Panc1 (cell line): ENCODE measurements at places on chromosomes 12 and 14.

- DNase-seq: no peak
Measured at GRCh38 chr14:102088012-102088792, 1.4 kb upstream of the HSP90AA1 start.

DNA sequence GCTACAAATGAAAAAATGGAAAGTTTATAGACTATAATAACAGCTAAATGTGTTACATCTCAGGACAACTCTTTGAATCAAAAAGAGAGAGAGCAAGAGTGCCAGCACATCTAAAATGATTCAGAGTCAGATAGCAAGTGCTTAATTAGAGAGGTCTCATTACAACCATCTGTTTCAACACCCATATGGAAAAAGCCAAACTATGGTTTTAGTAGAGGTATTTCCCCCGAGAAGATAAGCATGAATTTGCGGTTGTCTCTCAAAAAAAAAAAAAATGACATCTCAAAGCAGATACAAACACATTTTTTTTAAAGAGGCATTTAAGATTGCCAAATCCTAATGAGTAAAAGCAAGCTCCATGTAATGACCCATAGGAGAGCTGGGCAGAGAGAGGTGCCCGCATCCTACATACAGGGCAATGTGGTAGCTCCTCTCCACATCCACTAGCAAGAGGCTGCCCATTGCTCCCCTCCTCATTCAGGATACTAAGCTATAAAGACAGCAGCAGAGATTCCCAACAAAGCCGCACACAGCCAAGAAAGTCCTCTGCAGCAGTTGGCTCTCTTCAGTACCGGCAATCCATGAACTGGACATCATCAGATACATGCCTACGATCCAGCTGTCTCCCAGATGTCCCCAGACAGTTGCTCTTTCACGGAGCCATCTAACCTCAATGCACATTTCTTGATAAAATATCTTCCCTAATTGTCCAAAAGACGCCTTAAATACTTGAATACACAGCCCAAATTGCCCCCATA lies 100.4 kb downstream of the EFCAB11 start:
- DNase-seq: no peak

- no peak for DNase-seq
Measured at GRCh38 chr12:442235-442884, 17.4 kb upstream of the B4GALNT3 start.

DNA sequence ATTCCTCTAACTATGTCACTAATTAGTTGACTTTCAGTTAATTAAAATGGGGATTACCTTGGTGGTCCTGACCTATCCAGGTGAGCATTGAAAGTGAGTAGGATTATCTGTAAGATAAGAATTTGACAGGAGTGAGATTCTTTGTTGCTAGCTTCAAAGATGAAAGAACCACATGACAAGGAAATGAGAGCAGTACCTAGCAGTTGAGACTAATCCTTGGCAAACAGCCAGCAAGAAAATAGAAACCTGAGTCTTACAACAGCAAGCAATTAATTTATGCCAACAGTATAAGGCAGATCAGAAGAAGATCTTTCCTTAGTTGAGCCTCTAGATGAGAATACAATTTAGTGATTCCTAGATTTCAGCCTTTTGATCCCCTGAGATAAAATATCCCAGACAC lies 1058.4 kb downstream of the LRFN5 start:
- no peak for DNase-seq

DNA sequence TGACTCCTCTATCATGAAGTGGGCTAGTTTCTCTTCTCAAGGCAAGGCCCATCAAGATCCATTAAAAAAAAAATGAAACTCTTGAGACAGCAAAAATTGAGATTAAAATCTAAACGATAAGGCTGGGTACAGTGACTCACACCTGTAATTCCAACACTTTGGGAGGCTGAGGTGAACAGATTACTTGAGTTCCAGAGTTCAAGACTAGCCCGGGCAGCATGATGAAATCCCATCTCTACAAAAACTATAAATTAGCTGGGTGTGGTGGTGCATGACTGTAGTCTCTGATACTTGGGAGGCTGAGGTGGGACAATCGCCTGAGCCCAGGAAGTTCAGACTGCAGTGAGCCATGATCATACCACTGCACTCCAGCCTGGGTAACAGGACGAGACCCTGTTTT lies 226.5 kb upstream of the SOX5 start:
- DNase-seq: no peak

GRCh38 chr12:68393417-68393816 lies 61.3 kb upstream of the MDM1 start:
- DNase-seq: no peak

DNA sequence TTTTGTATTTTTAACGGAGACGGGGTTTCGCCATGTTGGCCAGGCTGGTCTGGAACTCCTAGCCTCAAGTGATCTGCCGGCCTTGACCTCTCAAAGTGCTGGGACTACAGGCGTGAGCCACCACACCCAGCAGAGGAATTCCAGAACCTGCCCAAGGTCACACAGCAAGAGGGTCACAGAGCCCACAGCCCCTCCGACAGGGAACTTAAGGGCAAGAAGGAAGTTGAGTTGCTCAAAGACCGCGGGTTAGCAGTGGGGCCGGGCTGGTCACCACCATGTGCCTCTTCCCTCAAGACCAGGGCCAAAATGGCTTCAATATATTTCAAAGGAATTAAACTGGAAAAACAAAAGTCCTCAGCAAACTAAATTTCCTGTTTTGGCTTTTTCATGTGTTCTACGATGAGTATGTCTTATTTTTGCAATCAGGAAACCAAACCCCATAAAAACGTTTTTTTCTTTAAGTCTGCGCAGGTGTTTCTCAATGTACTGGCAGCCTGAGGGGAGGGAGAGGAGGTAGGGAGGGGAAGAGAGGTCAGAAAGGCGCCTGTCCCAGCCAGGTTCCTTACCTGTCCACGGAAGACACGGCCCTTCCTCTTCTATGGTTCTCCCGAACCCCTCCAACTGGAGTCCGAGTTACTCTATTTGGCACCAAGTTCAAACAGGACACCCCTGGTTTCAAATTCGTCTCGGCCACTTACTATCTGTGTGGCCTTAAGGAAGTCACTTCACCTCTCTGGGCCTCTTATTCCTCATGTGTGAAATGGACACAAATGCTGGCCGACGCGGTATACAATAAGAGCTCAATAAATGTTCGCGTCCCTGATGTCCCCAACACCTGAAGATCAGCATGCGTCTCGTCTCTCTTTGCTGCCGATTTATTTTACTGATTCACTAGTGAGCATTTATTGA lies 778 bp downstream of the SLC8B1 start:
- no peak for DNase-seq

DNA sequence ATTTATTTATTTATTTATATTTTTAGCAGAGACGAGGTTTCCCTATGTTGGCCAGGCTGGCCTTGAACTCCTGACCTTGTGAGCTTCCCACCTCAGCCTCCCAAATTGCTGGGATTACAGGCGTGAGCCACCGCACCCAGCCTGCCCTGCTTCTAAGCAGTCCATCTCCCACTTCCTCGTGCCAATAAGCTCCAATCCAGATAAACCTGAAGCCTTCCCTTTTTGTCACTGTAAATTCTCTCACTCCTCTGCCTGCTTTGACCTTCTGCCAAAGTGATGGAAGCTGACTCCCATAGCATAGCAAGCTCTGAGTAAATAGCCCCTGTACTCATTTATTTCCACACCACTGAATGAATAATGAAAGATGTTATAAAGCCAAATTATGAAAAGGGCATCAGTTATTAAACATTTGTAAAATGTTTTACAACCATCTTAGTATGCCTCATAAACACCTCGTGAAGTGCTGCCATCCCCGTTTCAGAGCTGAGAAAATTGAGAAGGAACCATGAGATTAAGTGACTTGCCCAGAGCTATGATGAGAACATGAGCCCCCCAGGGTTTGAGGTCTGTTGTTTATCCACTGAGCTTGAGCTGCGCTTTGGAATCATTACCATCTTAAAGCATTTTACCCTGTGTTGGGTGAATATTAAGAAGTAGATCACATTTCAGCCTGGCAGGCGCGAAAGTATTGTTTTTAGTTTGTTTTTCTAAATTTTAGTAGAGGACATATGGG lies 30.4 kb downstream of the MANSC1 start:
- DNase-seq: no peak

DNA sequence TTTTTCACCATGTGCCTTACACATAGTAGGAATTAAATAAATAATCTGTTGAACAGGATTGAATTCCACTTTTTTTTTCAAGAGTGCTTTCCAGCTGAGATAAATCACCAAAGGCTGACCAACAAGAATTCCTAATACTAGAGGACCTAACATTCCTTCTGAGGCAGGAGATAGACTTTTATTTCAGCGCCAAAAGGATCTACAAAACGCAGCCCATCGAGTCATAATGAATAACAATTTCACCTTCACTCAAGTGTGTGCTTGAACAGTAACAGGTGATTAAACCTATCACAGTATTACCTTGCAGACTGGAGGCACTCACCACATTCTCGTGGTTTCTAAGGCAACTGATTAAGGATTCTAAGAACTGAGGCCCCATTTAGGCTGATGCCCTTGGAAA lies 224.3 kb upstream of the ATP2B1 start:
- no peak for DNase-seq

DNA sequence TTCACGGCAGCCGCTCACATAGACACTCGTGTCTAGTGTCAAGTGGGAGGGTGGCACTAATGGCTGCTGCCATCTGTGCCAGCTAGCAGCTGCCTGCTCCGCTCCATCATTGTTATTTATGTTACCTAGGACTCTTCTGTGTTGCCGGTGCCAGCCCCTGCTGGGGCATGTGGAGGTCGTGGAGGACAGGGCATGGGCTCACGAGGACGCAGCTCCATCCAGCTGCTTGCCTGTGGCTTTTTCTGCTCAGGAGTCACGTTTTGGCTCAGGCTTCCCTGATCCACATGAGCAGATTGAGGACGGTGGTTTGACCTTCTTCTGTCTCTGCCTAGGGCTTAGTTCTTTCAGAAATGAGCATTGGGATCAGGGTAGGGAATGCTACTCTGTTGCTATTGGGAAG lies 31.2 kb downstream of the TPCN1 start:
- no peak for DNase-seq

GRCh38 chr14:39339003-39339402 lies 93.2 kb downstream of the FBXO33 start:
- no peak for DNase-seq

DNA sequence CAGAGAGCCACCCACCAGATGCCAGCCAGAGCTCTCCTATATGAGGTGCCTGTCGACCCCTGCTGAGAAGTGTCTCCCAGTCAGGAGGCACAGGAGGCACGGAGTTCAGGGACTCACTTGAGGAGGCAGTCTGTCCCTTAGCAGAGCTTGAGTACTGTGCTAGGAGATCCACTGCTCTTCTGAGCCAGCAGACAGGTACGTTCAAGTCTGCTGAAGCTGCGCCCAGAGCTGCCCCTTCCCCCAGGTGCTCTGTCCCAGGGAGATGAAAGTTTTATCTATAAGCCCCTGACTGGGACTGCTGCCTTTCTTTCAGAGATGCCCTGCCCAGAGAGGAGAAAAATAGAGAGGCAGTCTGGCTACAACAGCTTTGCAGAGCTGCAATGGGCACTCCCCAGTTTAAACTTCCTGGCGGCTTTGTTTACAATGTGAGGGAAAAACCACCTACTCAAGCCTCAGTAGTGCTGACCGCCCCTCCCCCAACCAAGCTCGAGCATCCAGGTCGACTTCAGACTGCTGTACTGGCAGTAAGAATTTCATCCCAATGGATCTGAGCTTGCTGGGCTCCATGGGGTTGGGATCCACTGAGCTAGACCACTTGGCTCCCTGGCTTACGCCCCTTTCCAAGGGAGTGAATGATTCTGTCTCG lies 146.7 kb upstream of the USP15 start:
- DNase-seq: no peak

DNA sequence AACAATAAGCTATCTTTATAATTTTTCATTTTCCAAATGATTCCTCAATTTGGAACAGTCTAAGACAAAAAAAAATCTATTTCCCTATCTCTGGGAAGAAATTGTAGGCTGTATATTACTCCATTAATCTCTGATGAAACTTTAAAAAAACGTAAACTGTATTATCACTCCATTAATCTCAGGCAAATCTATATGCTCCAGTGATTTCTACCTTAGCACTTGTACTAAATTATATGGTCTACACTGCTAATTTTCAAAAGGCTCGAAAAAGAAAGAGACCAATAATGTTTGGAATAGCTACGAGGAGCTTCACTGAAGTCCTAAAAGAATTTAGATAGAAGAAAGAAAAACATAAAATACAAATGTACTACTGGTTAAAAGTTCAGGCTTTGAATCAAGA lies 19.7 kb downstream of the MED13L start:
- no peak for DNase-seq

GRCh38 chr12:4987076-4988046 lies 56.3 kb upstream of the KCNA5 start:
- DNase-seq: no peak

DNA sequence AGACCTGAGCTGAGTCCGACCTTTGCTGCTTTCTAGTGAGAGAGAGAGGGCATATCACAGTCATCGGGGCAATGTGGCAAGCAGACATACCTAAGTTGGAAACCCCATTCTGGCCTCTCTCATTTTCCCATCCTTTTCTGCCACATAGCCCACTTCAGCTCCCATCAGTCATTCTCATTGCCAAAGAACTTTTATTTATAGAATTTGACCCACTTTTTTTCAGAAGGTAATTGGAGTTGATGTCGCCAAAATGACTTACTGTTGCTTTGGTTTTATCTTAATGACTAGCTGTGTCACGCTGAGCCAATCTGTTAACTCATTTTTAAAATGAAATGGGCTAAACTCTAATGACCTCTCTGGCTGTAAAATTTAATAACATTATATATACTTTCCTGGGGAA lies 63.9 kb upstream of the RMST start:
- no peak for DNase-seq

DNA sequence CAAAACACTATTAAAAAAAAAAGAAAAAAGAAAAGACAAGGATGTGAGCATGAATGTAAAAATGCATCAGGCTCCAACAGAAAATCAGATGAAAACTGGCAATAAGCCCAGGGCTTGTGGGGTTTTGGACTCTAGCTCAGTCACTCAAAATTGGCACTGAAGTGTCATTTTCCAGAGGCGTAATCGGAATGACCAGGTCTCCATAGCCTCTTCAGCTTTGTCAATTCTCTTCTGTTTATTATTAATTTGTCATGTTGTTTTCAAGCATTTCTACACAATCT lies 137.2 kb upstream of the TRHDE start:
- DNase-seq: no peak

DNA sequence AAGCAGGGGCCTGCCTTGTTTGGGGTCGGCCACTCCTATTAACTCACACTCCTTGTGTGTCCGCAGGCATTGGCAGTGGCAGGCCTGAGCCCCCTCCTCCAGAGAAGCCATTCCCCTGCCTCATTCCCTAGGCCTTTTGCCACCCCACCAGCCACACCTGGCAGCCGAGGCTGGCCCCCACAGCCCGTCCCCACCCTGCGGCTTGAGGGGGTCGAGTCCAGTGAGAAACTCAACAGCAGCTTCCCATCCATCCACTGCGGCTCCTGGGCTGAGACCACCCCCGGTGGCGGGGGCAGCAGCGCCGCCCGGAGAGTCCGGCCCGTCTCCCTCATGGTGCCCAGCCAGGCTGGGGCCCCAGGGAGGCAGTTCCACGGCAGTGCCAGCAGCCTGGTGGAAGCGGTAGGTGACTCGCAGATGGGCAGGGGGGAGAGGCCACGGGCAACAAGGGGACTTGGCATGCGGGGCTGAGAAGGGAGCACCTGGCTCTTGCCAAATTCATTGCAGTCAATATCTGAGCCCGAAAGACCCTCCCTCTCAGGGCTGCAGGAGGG lies 106.3 kb upstream of the FKBP4 start:
- DNase-seq: no peak
